WTC11 (cell line): ENCODE measurements at places on chromosomes 3 and 15.

DNA sequence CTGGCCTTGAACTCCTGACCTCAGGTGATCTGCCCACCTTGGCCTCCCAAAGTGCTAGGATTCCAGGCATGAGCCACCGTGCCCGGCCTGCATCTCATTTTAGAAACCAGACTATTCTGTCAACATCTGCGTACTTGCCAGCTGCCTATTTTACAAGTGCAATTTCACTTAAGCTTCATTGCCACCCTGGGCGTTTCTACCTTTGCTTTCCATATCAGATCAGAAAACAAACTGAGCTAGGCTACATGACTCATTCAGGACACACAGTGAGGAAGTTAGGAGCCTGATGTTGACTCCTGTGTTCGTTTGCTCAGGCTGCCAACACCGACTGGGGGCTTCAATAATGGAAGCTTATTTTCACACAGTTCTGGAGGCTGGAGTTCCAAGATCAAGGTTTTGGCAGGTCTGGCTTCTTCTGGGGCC lies 42.3 kb upstream of the KLHL25 start:
- no peak for DNase-seq

GRCh38 chr15:70259028-70259424 lies 161.3 kb upstream of the TLE3 start:
- DNase-seq: no peak

DNA sequence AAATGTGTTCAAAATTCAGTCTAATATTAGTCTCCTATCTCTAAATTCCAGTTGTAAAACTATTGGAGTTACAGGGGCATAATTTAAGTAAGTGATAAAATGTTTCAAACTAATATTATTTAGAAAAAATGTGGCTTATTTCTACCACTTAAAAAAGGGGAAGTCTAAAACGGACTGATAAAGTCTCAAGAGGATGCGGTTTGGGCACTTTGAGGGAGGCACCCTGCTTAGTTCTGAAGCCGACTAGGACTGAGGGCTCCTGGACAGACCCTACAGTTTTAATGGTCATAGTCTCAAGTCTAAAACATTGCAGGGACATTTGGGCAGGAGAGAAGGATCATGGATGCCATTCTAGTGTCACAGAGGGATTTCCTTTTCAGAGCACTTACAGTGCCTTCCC lies 566.3 kb downstream of the NR2F2 start:
- DNase-seq: no peak

- DNase-seq: no peak
These were observed 19.0 kb upstream of the TRAK1 start for GRCh38 chr3:42071904-42072812.
